ENCODE measurements at places on chromosomes 5 and 9. TPM values are rescaled to one million over a fixed set of nuclear protein-coding genes. Genes with fewer than 3 reads are reported as not detected.

Gene KLF4
- 35.1 TPM for total RNA-seq

Gene LIFR
- total RNA-seq: 6.7 TPM

Gene ITK
- 0.08 TPM for total RNA-seq

Gene GBA2
- total RNA-seq: 31.7 TPM

Gene ZNF462
- total RNA-seq: 3.6 TPM

Gene OR2V2
- total RNA-seq: not detected

Gene PCDHGC5
- total RNA-seq: not detected

Gene PTGDS
- total RNA-seq: 1.4 TPM

Gene LCN10
- total RNA-seq: 0.14 TPM

Gene CRAT
- total RNA-seq: 24.9 TPM

Gene ACOT12
- not detected for total RNA-seq

Gene SLCO4C1
- total RNA-seq: not detected

Gene EGFL7
- 38.6 TPM for total RNA-seq

Gene BRD3OS
- 16.6 TPM for total RNA-seq

Gene FOXD4L3
- 0.14 TPM for total RNA-seq

Gene PFDN1
- total RNA-seq: 86.1 TPM

Gene LEAP2
- total RNA-seq: 0.65 TPM

Gene NDST1
- total RNA-seq: 59.3 TPM

Gene SHOC1
- total RNA-seq: not detected

Gene TRMT10B
- 5.2 TPM for total RNA-seq

Gene CAPSL
- total RNA-seq: not detected

Gene SV2C
- total RNA-seq: not detected

Gene SPATA31D4
- not detected for total RNA-seq

Gene NUTM2G
- total RNA-seq: not detected

Gene C9orf43
- total RNA-seq: 0.55 TPM

Gene ANXA2R
- 3.0 TPM for total RNA-seq

Gene SPATA31D1
- not detected for total RNA-seq

Gene WWC1
- total RNA-seq: 70.4 TPM

Measured in A549 treated with AZD2906 at 1 μM for 4 hours (cell line).